Osteoblast (primary cell): ENCODE measurements at places on chromosomes 2 and 18. TPM values are rescaled to one million over a fixed set of nuclear protein-coding genes. Genes with fewer than 3 reads are reported as not detected.

DNA sequence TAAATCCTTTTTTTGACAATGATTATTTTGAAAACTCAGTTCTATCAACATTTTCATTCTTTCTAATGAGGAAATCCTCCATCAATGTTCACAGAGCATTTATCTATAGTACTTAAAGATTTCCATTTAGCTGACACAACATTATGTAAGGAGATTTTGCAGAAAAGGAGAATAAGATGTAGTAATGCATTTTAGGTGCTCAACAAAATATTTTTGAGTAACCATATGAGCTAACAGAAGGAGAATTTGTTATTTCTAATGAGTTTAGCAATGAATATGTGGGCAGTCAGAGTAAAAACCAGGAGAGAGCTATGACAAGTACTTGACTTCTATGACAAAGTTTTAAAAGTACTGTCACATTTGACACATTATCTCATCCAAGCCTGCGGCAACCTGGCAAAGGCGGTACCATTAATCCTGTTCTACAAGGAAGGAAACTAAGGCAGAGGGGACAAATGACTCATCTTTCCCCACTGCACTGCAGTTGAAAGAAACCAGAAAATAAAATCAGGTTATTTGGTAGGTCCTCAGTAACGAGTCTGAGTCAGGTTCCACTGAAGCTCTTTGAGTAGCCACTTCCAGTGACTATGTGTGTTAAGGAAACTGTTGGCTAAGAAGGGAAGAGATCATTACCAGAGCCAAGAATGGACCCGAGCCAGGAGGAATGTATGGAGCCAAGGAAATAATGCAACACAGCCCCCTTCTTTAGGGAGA, 134.1 kb upstream of the ITGB6 start:
- DNase-seq = no peak

DNA sequence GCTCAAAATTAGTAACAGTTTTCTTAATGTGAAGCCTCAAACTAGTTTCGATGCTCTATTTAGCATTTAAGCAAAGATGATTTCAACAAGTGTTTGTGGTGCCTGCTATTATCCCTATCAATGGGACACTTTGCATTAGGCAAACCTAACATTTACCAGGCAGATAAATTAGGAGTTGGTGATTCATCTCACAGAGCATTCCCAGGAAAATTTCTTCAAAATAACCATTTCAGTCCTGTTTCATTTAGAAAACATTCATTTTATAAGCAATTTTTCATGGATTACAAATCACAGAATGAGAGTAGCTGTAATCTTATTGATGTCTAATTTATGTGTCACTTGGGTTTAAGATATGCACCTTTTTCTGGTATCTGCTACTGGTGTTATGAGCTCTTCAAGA, 62.7 kb downstream of the CLHC1 start:
- DNase-seq = no peak

DNA sequence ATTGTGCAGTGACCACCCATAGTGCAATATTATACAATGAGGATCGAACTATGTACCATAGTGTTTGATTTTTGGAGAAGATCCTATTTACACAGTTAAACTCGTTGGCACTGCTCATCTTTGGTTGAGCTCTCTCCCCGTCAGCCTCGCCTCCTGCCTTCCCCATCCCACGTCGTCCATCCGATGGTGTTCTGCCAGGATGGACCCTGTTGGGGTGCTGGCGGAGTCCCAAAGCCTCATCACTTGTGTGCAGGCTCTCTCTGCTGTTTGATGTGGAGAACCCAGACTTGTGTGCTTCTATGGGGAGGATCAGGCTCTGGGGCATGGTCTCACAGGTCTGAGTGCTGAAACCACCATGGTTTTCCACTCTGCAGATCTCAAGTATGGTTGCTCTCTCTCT, 85.4 kb downstream of the ITGB1BP1 start:
- DNase-seq = no peak

GRCh38 chr2:140643761-140644187, 1487.0 kb downstream of the LRP1B start:
- no peak for DNase-seq

GRCh38 chr2:36509075-36509474, 88.9 kb downstream of the FEZ2 start:
- no peak for DNase-seq

GRCh38 chr18:49814147-49814499, 790 bp upstream of the ACAA2 start:
- peak; percentile 88 for DNase-seq

DNA sequence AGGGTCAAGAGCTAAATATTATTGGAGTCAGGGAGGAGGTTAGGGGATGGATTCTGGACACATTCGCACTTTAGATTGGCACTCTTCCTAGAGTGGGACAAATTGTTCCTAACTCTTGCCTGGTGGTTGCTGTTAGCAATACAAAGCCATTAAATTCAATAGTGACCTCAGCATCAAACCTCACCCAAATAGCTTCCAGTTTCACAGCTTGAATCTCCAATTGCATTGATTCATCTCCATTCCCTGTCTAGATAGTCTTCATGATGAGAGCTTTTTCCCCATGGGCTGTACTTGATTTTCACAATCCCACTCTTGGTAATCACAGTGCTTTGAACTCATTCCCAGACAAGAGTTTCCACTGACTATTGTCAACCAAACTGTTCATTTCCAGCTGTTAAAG, 585.9 kb upstream of the SYT4 start:
- no peak for DNase-seq

- peak; percentile 89 for DNase-seq
Observed at GRCh38 chr18:6752202-6752860, 22.8 kb downstream of the ARHGAP28 start.

- DNase-seq = no peak
Observed at GRCh38 chr18:68456985-68457384, 257.9 kb downstream of the TMX3 start.

DNA sequence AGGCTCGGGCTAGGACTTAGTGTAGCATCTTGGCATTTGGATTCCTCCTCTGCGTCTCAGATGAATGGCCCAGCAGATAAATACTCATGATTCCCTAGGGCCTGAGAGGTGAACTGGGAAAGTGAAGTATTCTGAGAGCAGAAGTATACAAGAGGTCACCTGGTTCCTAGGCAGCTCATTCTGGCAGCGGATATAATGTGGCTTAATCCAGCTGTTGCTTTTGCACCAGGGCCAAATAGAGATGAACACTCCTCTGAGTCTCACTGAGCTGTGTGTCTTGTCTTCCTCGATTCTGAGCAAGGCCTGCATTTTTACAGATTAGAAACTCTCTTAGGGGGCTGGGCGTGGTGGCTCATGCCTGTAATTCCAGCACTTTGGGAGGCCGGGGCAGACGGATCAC, 196.1 kb downstream of the SLC4A3 start:
- no peak for DNase-seq

DNA sequence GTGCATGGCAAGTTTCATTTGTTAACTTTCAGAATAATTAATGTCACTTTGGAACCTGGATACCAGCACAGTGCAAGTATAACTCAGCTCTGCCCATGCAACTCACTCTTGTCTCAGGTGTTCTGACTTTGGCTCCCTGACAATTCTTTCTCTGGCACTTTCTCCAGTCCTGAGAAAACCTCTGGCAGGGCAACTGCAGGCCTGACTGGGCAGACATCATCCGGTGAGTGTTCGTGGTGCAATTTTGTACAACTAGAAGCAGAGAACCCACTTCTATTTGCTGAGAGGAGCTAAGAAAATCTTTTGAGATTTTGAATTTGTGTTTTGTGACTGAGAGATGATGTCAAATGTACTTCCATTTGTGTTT, 143.0 kb downstream of the AQP4 start:
- no peak for DNase-seq

- no peak for DNase-seq
Observed at GRCh38 chr2:60453301-60453700, 100.2 kb downstream of the BCL11A start.

DNA sequence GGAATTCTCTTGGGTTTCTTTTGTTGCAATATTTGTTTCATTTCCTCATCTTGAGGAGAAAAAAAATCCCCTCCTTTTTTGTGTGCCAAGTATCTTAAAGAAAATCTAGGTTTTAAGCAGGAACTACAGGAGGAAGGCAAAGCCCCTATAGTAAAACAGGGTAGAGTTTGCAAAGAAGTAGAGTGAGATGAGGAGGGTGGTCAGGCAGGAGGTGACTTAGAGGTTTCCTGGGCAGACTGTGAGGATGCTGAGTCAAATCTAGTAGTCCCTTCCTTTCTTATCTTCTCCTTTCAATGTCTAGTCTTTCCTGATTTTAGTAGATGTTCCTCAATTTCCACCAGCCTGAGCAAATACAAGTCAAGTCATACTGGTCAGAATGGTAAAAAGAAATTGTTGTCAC, 222.5 kb downstream of the PMAIP1 start:
- DNase-seq = no peak

DNA sequence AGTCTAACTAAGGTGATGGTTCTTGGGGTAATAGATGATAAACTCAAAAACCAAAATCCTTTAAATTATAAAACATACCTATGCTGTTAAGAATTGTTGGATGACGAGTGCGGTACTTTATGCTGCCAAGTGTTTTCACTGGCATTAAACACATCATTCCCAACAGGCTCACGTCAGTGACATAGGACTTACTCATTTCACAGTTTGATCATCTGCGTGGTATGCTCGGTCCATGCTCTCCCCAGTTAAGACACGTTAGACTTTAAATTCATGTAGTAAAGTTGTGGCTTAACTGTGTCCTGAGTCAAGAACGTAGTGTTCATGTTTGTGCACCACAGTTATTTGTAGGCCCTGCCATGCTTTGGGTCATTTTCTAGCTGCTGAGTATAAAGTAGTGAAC, 125.6 kb upstream of the MYT1L start:
- DNase-seq = peak; percentile 45

- DNase-seq = peak; percentile 68
Observed at GRCh38 chr2:74415762-74416395, 5.5 kb downstream of the C2orf81 start.

GRCh38 chr2:173658946-173659371, 304.3 kb downstream of the CDCA7 start:
- peak; percentile 52 for DNase-seq

DNA sequence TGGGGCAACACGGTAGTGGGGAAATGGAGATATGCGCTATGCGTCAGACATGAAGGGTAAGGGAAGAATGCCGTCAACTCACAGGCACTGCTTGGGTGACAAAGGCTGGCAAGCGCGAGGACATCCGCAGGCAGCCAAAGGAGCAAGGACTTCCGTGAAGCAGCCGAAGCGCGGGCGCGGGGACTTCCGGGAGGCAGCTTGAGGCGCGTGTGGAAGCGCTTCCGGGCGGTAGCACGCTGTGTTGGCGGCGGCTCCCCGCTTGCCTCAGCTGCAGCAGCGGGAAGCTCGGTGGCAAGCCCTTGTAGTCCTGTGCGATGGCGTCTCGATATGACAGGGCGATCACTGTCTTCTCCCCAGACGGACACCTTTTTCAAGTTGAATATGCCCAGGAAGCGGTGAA, at the start of gene PSMA8:
TSS of gene PSMA8 (plus strand) at position 218 of the 400 bp plus-strand sequence. CDS start at position 315, 97 bp downstream.
- no peak for DNase-seq

GRCh38 chr2:186925514-186925913, 76.5 kb upstream of the ZSWIM2 start:
- no peak for DNase-seq

DNA sequence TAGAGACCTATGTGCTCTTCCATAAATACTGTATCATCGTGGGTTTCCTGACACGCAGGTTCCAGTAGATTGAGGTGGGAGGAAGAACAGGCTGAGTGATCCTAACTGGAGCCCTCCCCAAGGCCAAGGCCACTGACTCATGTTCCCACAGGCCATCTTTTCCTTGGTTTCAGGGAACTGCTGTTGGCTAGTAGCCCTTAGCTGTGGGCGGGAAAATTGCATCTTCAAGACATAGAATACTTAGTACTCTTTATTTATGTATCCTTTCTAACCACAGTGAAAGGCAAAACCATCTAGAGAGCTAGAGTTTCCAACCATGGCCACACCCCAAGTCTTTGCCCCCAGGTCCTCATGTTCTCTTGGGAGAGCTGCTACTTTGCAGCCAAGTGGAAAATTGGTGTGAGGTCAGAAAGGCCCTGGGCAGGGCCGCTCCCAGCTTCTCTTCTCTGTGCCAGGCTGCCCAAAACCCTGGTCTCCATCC, 55.9 kb downstream of the COPS8 start:
- peak; percentile 84 for DNase-seq

DNA sequence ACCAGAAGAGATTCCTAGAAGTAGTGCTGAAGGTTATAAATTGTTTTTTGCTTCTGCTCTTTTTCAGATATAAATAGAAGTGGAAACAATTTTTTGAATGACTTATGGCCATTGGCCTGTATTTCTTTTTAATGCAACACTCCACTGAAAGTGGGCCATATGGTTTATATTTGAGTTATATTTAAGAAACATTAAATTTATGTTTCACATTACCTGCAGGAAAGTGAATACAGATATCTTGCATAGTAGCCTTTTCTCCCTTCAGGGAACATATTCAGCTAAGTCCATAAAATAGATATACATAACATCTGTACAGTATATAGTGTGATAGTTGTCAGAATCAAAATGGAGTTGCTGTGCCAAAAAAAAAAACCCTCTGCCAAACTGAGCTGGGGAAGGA, 53.1 kb upstream of the EFEMP1 start:
- no peak for DNase-seq

- peak; percentile 48 for DNase-seq
Observed at GRCh38 chr2:88927128-88927527, 235.7 kb downstream of the RPIA start.

DNA sequence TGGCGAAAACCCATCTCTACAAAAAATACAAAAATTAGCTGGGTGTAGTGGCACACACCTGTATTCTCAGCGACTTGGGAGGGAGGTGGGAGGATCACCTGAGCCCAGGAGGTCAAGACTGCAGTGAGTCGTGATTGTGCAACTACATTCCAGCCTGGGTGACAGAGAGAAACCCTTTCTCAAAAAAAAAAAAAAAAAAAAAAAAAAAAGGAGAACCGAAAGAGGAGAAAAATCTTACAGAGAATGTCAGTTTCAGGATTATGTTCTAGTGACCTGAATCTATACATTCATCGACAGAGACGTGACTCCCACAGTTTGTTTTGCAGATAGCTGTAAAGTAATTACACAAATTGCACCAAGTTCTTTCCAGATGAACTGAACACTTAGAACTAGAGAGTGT, 187.8 kb downstream of the FTCDNL1 start:
- no peak for DNase-seq

DNA sequence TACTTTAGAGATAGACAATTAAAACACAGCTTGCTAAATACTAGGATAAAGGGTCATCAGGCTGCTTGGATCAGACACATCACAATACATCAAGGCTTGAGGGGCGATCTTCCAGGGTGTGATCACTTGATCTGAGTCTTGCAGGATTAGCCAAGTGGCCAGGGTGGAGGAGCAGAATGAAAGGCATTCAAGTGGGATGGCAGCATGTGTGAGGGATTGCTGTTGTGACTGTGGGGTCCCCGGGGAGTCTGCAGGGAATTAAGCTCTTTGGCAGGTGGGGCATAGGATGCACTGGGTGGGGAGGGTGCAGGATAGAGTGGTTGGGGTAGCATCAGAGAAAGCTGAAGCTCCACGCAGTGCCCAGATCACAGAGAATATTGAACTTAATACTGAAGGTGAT, 58.0 kb upstream of the TMEM163 start:
- DNase-seq = no peak

SERPINB4 gene
- 0.29 TPM in 1 of 2 replicates, not detected in the other for total RNA-seq

KLHL14 gene
- not detected in 2 replicates for total RNA-seq

NEU4 gene
- total RNA-seq = not detected in 2 replicates

PLA2R1 gene
- 19.2 and 19.9 TPM in 2 replicates for total RNA-seq

COLEC12 gene
- 38.0 and 56.9 TPM in 2 replicates for total RNA-seq

COPS7B gene
- 19.5 and 19.7 TPM in 2 replicates for total RNA-seq

XRCC5 gene
- total RNA-seq = 203 and 204 TPM in 2 replicates

OSGEPL1 gene
- 7.2 and 9.4 TPM in 2 replicates for total RNA-seq

RGPD8 gene
- 21.5 and 25.0 TPM in 2 replicates for total RNA-seq
